Body of pancreas (tissue), 4 donors: ENCODE measurements at places on chromosomes 12 and 14. TPM values are rescaled to one million over a fixed set of nuclear protein-coding genes. Genes with fewer than 3 reads are reported as not detected.

Gene CD69
- total RNA-seq = 4.0 TPM

GRCh38 chr12:21991526-21991925 lies 50.3 kb upstream of the ABCC9 start:
- no peak for DNase-seq
- H3K36me3 ChIP-seq = no peaks in the 10 kb centered on the region
- no peak overlapping the region for H3K4me3 ChIP-seq
- peaks cover 7% of the 10 kb centered on the region for H3K4me1 ChIP-seq
- no peak overlapping the region for H3K27ac ChIP-seq

DNA sequence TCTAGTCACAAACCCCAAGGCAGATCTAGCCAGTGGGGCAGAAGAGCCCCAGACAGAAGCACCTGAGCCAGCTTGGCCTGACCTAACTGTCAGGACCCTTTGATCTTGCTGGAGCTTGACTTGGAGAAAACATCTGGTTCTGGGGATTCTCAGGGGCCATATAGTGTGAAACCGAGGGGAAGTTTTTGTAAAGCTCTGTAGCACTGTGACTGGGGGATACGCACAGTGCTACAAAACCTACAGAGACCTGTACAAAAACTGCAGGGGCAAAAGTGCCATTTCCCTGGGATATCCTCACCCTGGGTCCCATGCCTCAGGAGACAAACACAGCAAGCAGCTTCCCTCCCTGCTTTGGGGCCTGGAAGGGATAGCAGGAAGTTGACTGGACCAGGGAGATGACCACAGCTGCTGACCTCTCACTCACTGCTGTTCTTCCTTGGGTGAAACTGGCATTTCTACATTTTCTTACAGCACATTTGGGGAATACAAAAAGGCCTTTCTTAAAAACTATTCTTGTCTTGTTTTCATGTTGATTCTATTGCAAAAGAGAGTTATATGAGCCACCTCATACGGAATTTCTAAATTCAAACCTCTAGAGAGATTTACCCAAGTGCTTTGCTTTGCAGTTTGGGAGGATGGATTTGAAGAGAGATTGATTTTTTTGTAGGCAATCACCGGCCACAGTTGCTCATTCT lies 140.0 kb downstream of the DAD1 start:
- DNase-seq = peak; percentile 31
- H3K36me3 ChIP-seq = no peaks in the 10 kb centered on the region
- H3K27ac ChIP-seq = no peak overlapping the region

GRCh38 chr12:61998791-61999190 lies 261.4 kb upstream of the USP15 start:
- H3K27me3 ChIP-seq = no peaks in the 10 kb centered on the region
- H3K36me3 ChIP-seq = no peaks in the 10 kb centered on the region
- no peak overlapping the region for H3K4me3 ChIP-seq
- no peak overlapping the region for H3K27ac ChIP-seq

Gene IFI27
- total RNA-seq = 8.8 TPM

DNA sequence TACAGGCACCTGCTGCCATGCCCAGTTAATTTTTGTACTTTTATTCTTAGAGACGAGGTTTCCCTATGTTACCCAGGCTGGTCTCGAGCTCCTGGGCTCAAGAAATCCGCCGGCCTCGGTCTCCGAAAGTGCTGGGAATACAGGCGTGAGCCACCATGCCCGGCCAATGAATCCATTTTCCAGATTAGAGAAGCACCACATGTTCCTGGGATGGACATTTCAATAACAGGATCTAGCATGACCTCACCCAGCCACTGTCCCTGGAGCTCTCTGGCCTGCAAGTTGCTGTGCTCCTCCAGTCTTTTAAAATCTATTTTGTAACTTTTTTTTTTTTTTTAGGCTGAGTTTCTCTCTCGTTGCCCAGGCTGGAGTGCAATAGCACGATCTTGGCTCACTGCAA lies 2.2 kb downstream of the GPR132 start:
- H3K27ac ChIP-seq = no peak overlapping the region
- H3K4me1 ChIP-seq = peaks cover 13% of the 10 kb centered on the region
- H3K27me3 ChIP-seq = no peaks in the 10 kb centered on the region
- no peak overlapping the region for H3K4me3 ChIP-seq
- no peak for DNase-seq

GRCh38 chr12:32450768-32451167 lies 51.4 kb downstream of the FGD4 start:
- no peak overlapping the region for H3K27ac ChIP-seq
- no peak overlapping the region for H3K4me3 ChIP-seq
- no peaks in the 10 kb centered on the region for H3K27me3 ChIP-seq
- no peaks in the 10 kb centered on the region for H3K36me3 ChIP-seq
- DNase-seq = no peak

Gene SIRT4
- total RNA-seq = 6.2 TPM

DNA sequence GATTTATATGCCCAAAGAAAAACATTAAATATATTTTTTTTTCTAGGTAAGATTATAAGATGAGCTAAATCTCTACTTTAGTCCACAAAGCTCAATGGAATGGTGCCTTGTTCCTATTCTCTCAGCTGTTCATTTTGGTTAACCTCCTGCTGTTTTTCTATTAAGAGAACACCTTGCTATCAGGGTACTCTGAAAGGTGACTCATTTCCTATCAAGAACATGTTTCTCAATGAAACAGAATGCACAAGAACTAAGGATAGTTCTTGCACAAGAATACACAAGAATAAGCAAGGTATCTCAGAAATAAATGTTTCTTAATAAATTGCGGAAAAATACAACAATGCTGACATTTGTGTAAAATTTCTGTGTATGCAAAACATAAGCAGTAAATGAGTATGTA lies 14.1 kb downstream of the ABCD2 start:
- no peaks in the 10 kb centered on the region for H3K36me3 ChIP-seq
- no peaks in the 10 kb centered on the region for H3K27me3 ChIP-seq
- no peak for DNase-seq
- H3K27ac ChIP-seq = no peak overlapping the region
- H3K4me3 ChIP-seq = no peak overlapping the region

DNA sequence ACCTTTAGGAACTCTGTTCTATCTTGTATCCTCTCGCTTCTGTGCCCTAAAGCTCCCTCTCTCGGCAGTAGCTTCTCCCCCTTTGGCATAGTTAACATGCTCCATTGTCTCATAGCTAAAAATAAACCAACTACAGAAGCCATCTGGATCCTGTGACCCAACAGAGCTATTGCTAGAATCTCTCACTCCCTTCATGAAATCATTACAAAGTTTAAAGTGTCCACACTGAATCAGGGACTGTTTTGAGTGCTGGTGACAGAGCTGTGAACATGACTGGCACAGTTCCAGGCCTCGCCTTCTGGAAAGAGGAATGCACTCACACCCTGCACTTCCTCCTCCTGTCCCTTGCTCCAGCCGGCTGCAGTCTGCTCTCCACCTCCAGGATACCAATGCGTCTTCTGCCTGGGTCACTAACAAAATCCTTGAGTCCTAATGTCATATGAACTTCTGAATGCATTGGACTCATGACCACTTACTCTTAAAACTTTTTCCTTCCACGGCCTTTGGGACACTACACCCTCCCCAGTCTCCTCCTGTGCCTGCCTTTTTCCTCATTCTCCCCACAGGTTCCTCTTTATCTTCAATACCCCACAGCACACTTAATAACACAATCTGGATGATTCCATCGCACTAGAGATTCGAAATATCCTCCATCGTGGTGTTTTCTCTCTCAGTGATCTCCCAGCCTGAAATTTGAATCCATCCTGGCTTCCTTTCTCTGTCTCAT lies 13.2 kb downstream of the PLBD1 start:
- peaks cover 28% of the 10 kb centered on the region for H3K4me1 ChIP-seq
- no peaks in the 10 kb centered on the region for H3K27me3 ChIP-seq
- DNase-seq = peak; percentile 91

DNA sequence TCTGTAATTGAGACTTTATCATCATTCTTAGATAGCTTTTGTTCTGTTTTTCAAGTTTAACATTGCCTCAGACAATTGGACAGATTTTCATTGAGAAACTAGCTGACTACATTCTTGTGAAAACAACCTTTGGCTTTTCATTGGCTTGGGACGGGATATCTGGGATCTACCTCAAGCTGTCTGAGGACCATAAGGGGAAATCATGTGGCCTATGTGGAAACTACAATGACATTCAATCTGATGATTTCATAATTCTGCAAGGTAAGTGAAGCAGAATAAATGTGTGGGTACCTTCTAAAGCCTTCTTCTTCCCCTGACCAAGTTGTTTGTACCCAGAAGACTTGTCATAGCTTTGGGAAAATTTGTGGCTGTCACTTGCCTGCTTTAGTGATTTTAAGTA lies 133.5 kb downstream of the OTOGL start:
- no peaks in the 10 kb centered on the region for H3K27me3 ChIP-seq
- no peak overlapping the region for H3K27ac ChIP-seq
- H3K4me1 ChIP-seq = no peaks in the 10 kb centered on the region
- DNase-seq = no peak

GRCh38 chr12:26122061-26122680 lies 2.7 kb downstream of the BHLHE41 start:
- DNase-seq = peak; percentile 31
- H3K4me3 ChIP-seq = peak overlapping the region; percentile 24
- H3K27ac ChIP-seq = peak overlapping the region; percentile 75
- no peaks in the 10 kb centered on the region for H3K36me3 ChIP-seq
- peaks cover 33% of the 10 kb centered on the region for H3K4me1 ChIP-seq

GRCh38 chr14:32312010-32312331 lies 17.1 kb upstream of the AKAP6 start:
- H3K27me3 ChIP-seq = no peaks in the 10 kb centered on the region
- H3K36me3 ChIP-seq = no peaks in the 10 kb centered on the region
- no peak overlapping the region for H3K27ac ChIP-seq

DNA sequence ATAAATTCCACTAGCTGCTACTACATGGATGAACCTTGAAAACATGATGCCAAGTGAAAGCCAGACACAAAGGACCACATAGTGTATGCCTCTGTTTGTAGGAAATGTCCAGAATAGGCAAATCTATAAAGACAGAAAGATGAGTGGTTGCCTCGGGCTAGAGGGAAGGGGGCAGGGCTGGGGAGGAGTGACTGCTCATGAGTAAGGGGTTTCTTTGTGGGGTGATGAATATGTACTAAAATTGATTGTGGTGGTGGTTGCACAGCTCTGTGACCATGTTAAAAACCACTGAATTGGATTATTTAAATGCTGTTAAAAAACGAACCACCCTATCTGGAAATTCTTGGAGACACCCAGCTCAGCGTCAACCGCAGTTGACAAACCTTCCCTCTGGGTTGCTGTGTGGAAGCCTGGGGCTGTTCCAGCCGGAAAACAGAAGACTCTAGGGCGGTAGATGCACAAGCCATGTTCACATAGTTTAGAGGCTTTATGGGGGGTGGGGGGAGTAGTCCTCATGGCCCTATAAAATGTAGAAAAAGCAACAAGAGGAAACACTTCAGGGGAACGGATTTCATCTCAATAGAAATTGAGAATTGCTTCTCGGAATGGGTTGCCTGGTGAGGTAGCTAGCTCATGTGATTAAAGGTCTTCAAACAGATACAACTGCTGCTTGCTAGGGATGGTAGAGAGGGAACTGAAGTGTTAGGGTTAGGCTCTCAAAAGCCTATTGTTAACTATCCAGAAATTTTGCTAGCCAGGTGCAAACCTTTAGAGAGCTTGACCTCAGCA lies 29.4 kb downstream of the RIN3 start:
- DNase-seq = no peak
- no peak overlapping the region for H3K4me3 ChIP-seq
- no peaks in the 10 kb centered on the region for H3K4me1 ChIP-seq
- H3K27ac ChIP-seq = no peak overlapping the region
- H3K27me3 ChIP-seq = no peaks in the 10 kb centered on the region
- no peaks in the 10 kb centered on the region for H3K36me3 ChIP-seq

DNA sequence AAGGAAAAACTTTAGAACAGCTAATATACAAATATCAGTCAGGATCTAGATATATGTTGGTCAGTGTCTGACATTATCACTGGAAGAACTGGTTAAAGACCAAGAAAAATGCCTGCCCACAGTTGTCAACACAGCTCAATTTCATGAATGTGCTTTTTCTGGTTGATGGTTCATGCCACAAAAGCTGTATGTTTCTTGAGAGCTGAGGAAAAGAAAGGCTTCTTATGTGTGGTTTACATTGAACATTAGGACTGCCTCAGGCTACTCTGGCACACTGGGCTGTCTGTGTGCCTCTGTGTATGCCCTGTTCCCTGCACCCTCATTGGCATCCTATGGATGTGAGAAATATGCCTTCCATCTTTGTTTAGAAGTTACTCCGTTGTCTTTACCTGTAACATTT lies 218.8 kb upstream of the RGS6 start:
- H3K4me1 ChIP-seq = no peaks in the 10 kb centered on the region
- H3K4me3 ChIP-seq = no peak overlapping the region
- no peaks in the 10 kb centered on the region for H3K36me3 ChIP-seq
- DNase-seq = no peak
- H3K27me3 ChIP-seq = no peaks in the 10 kb centered on the region

Gene PPP1R12A
- 45.4 TPM for total RNA-seq

Gene RAP1B
- 74.5 TPM for total RNA-seq

DNA sequence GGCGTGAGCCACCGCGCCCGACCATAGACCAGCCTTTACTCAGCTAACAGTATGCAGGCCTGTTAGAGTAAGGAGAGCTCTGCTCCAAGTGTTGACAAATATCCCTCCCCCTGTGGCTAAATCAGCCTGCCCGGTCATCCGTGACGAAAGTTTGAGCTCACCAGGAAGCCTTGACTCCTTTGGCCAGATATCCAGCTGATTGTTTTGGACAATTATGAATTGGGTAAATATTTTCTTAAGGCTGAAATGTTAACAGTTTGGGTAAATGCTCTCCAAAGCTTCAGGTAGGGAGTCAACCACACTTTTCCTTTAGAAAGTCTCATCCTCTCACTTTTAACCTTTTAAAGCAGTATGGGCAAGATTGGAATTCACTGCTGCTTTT lies 157.9 kb downstream of the PAWR start:
- no peaks in the 10 kb centered on the region for H3K27me3 ChIP-seq
- no peak overlapping the region for H3K4me3 ChIP-seq
- no peak overlapping the region for H3K27ac ChIP-seq
- DNase-seq = no peak
- H3K36me3 ChIP-seq = no peaks in the 10 kb centered on the region
- H3K4me1 ChIP-seq = no peaks in the 10 kb centered on the region

Gene A2M
- 97.3 TPM for total RNA-seq

DNA sequence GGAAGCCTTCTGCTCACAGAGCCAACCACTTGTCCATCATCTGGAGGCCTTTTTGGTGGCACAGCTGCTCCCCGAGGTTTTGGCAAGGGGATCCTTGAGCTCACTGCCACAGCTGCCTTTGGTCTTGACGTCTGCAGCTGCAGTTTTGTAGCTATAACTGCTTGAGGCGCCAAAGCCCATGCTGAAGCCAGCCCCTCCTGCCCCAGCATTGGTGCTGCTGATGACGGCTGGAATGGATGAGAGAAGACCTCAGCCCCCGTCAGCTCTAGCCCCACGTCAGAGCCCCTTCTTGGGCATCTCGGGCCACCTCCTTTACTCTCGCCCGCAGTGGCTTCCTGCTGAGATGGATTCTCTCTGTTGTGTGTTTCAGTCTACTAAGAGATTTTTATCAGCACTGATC lies 12.3 kb upstream of the KRT74 start:
- H3K27ac ChIP-seq = no peak overlapping the region
- H3K27me3 ChIP-seq = no peaks in the 10 kb centered on the region
- DNase-seq = no peak
- H3K36me3 ChIP-seq = no peaks in the 10 kb centered on the region
- H3K4me3 ChIP-seq = no peak overlapping the region
- H3K4me1 ChIP-seq = no peaks in the 10 kb centered on the region

- H3K27ac ChIP-seq = no peak overlapping the region
- DNase-seq = no peak
- peaks cover 11% of the 10 kb centered on the region for H3K36me3 ChIP-seq
- no peaks in the 10 kb centered on the region for H3K27me3 ChIP-seq
- H3K4me3 ChIP-seq = no peak overlapping the region
Measured at GRCh38 chr12:112217647-112218046, 92.3 kb downstream of the TRAFD1 start.
